ENCODE measurements at places on chromosomes 7 and 10.

DNA sequence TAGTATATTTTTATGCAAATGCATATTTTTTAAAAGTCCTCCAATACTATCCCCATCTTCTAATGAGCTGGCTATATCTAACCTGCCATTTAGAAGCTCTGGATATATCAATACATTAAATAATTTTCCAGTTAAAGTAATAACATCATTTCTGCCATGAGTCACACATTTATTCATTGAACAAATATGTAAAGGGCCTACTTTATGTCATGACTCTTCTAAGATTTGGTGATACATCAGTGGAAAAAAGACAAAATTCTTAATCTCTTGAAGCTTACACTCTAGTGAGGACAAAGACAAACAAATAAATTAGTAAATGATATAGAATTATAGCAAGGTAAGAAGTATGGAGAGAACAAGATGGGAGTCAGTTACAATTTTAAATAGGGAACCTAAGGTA is 716.8 kb upstream of the LRRTM3 start:
- H3K4me1 ChIP-seq = no peaks in the 10 kb centered on the region
- H3K27ac ChIP-seq = no peak overlapping the region
- H3K36me3 ChIP-seq = no peaks in the 10 kb centered on the region
- no peaks in the 10 kb centered on the region for H3K27me3 ChIP-seq

DNA sequence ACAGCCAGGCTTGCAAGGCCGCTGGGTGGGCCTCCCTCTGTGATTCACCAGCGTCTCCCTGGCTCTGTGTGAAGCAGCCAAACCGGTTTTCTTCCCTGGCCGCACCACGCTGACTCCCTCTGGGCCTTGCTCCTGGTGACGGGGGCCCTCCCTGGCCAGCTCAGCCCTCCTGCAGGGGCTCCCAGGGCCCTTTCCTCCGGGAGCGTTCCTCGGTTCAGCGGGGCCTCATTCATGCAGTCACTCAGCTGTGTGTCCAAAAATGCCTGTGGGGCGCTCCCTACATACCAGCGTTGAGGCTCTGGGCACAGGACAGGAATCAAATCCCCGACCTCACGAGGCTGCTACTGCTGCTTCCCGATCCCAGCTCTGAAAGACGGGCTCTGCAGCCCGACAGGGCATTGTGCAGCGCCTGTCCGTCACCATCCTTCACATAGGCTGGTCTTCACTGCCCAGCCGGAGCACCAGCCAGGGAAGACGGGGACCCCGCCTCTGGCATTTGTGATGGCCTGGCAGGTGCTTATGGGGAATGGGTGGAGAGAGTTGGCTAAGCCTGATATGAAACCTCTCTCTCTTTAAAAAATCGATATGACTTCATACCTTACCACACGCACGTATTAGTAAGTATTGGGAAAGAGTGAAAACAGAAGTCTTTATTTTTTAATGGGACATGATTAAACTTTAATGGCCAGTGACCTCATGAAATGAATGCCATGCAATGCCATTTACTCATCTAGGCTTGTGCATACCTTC is 110.0 kb upstream of the SHH start:
- H3K36me3 ChIP-seq = no peaks in the 10 kb centered on the region
- no peak overlapping the region for H3K27ac ChIP-seq
- DNase-seq = peak; percentile 2
- no peak overlapping the region for H3K4me3 ChIP-seq
- H3K4me1 ChIP-seq = no peaks in the 10 kb centered on the region
- no peaks in the 10 kb centered on the region for H3K27me3 ChIP-seq

DNA sequence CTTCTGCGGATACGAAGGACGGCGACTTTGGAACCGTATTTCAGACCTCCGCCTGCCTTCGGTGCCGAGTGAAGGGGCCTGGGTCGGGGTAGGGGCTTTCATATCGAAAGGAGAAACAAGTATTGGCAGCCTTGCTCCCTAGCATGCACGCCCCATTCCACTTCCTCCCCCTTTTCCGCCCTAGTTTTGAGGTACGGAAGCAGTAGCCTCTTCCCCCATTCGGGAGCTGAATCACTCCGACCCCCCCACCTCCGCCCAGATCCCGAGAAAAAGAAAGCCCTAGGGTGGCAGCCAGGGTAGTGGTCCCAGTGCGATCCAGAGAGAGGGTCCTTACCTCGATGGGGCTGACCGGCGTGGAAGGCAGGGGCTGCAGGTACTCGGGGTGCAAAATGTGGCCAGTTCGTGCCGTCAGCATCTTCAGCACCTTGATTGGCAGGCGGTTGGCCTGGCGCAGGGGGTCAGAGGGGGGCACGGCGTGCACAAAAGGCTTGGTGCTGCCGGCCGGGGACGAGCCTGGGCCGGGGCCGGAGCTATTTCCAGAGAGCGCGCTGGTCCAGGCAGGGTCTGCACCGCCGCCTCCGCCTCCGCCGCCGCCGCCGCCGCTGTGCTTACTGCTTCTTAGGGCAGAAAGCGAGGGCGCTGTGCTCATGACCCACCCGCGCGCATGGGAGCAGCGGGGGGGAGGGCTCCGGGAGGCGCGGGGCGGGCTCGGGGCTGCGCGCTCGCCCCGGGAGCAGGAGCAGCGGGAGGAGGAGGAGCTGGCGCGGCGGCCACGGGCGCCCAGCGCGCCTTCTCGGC is 594 bp downstream of the ZNF503 start:
- peak; percentile 64 for DNase-seq
- H3K4me1 ChIP-seq = peaks cover 47% of the 10 kb centered on the region
- no peaks in the 10 kb centered on the region for H3K36me3 ChIP-seq
- H3K4me3 ChIP-seq = peak overlapping the region; percentile 65
- H3K27ac ChIP-seq = no peak overlapping the region

GRCh38 chr7:5677538-5678294 is 103.7 kb downstream of the RNF216 start:
- peak overlapping the region; percentile 18 for H3K27ac ChIP-seq
- no peaks in the 10 kb centered on the region for H3K36me3 ChIP-seq
- no peak overlapping the region for H3K4me3 ChIP-seq
- peaks cover 32% of the 10 kb centered on the region for H3K4me1 ChIP-seq
- no peaks in the 10 kb centered on the region for H3K27me3 ChIP-seq

DNA sequence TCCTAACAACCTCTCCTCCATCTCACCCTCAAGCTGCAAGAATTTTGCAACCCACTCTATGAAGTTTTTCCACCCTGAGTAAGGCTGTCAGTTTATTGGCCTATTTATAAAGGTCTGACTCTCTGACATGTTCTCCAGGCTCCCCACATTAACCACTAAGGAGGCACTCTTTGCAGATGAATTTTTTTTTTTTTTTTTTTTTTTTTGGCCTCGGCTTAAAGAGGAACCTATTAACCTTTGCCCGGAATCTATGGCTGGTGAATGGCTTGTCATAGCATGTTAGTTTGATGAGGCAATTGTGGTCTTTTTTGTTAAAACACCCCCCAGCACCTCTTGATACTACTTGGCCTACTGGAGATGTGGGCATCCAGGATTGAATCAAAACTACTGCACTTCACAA is 57.1 kb downstream of the TBXAS1 start:
- no peaks in the 10 kb centered on the region for H3K4me1 ChIP-seq
- H3K4me3 ChIP-seq = no peak overlapping the region
- DNase-seq = no peak
- no peaks in the 10 kb centered on the region for H3K36me3 ChIP-seq
- no peak overlapping the region for H3K27ac ChIP-seq

DNA sequence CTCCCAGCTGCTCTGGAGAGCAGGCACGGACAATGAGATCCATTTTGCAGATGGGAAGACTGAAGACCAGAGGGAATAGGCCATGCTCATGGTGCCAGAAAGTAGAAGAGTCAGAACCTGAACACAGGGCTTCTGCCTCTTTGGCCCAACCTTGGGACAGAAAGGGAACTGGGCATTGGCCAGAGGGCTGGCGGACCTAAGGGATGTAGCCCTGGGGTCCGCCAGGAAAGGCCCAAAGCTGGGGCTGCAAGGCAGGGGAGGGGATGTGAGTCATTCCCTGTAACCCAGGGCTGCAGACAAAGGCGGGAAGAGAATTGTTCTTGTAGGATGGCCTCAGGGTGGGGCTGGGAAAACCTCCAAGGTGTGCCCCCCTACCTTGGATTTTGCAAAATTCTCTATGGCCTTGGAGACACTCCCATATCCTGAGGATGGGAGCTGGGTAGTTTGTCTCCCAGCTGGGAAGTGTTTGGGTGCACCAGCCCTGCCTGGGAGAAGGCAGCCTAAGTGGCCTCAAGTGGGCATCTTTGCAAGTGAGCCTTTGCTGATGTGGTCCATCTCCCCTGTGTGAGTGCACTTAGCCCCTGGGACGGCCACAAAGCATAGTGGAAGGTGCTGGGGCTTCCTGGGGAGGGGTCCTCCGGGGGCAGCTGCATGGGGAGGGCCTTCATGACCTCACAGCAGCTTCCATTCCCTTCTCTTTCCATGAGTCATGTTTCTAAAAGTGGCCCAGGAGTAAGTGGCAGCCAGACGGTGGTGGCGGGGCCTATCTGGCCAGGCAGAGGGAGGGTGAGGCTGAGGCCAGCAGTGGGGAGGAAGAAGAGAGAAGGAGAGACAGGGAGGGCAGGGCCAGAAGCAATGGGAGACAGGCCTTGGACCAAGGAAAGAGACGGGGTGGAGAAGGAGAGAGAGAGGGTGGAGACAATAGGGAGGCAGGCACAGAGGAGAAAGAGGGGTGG is 9.2 kb downstream of the AQP1 start:
- no peak overlapping the region for H3K27ac ChIP-seq
- no peaks in the 10 kb centered on the region for H3K27me3 ChIP-seq
- no peaks in the 10 kb centered on the region for H3K4me1 ChIP-seq
- H3K4me3 ChIP-seq = no peak overlapping the region
- no peaks in the 10 kb centered on the region for H3K36me3 ChIP-seq
- no peak for DNase-seq

- H3K4me3 ChIP-seq = peak overlapping the region; percentile 49
- DNase-seq = peak; percentile 63
- no peak overlapping the region for H3K27ac ChIP-seq
- no peaks in the 10 kb centered on the region for H3K36me3 ChIP-seq
Measured at GRCh38 chr7:118858651-118859149, 634.2 kb downstream of the ANKRD7 start.

- no peak overlapping the region for H3K4me3 ChIP-seq
- DNase-seq = no peak
- H3K36me3 ChIP-seq = no peaks in the 10 kb centered on the region
- no peak overlapping the region for H3K27ac ChIP-seq
- peaks cover 100% of the 10 kb centered on the region for H3K27me3 ChIP-seq
- H3K4me1 ChIP-seq = peaks cover 45% of the 10 kb centered on the region
Measured at GRCh38 chr10:69579464-69580060, 6.3 kb upstream of the NEUROG3 start.

DNA sequence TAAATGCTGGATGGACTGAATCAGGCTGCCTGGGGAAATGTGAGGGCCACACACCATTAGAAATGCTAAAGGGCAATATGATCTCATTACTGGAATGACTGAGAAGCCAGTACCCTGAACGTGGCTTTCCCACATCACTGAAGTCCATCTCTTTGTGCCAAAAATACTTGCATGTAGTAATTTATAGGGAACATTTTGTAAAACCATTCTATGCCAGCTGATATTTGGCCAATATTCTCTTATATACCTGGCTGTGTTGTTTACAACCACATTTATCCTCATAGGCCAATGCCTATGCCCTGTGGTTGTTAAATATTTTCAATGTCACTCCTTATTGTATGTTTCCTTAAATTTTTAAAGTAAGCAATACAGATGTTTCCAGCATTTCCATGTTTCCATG is 111.6 kb downstream of the C10orf90 start:
- DNase-seq = no peak
- no peak overlapping the region for H3K4me3 ChIP-seq
- H3K27me3 ChIP-seq = no peaks in the 10 kb centered on the region
- no peak overlapping the region for H3K27ac ChIP-seq
- no peaks in the 10 kb centered on the region for H3K36me3 ChIP-seq

GRCh38 chr10:111338805-111339204 is 262.0 kb downstream of the ADRA2A start:
- H3K4me3 ChIP-seq = no peak overlapping the region
- DNase-seq = no peak
- no peaks in the 10 kb centered on the region for H3K36me3 ChIP-seq
- no peaks in the 10 kb centered on the region for H3K4me1 ChIP-seq
- no peaks in the 10 kb centered on the region for H3K27me3 ChIP-seq
